ENCODE measurements at places on chromosomes 1 and 21.
A peak's percentile ranks its signal among the peaks of the same experiment; 100 is the strongest.

- DNase-seq: no peak
These were observed 33.5 kb upstream of the TARBP1 start for GRCh38 chr1:234512451-234512861.

- DNase-seq: peak; percentile 80
These were observed 17.7 kb downstream of the NENF start for GRCh38 chr1:212450331-212450881.

DNA sequence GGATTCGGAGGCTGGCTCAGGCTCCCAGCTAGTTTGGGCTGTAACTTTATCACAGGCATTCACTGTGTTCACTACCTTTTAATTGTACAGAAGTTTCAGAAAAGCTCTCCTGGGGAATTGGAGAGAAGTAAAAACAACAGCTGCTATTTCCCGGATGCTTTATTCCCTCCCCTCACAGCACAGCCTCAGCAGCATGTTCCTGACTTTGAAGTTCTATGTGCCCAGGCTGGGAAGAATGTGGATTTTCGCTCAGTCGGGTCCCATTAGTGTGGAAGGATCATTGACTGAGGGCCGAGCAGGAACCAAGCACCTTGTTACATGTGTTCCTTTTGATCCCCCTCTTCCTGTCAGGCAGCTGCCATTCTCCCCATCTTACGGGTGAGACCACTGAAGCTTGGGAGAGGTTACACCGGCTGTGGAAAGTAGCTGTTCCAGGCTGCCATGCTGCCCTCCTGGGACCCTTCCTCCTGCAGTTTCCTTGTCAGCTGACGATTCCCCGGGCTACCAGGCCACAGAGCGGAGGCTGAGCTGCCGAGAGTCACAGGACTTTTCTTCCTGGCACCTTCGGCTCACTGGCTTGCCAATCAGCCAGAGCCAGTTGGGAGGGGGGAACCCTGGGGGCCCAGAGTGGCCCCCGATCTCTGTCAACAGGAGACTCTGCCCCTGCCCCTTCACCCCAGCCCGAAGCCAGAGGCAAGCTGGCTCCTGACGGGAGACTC lies 223.1 kb upstream of the TMEM51 start:
- no peak for DNase-seq

- DNase-seq: no peak
These were observed 10.0 kb upstream of the EPHA8 start for GRCh38 chr1:22553104-22553880.

DNA sequence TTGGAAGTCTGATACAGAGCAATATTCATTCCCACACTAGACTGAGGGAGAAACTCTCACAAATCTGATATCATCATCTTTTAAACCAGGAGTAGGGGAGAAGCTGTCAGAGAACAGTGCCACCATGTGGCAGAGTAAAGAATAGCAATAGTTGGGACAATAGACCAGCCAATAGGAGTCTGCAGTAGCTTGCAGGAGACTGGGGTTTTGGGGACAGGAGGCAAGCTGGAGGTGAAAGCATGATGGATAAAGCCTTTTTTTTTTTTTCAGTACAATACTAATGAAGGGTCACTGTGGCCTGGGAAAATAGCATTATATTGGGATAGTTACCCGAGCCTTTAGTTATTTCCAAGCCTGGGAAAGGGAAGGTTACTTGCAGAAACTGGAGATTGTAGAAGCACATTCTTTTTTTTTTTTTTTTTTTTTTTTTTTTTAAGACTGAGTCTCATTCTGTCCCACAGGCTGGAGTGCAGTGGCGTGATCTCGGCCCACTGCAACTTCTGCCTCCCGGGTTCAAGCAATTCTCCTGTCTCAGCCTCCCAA lies 120.7 kb downstream of the S1PR1 start:
- DNase-seq: peak; percentile 78

- DNase-seq: no peak
These were observed 63.3 kb upstream of the ARTN start for GRCh38 chr1:43870306-43870705.

- DNase-seq: no peak
These were observed 13.5 kb upstream of the SLC1A7 start for GRCh38 chr1:53155945-53156344.

GRCh38 chr1:111736548-111737215 lies 2.5 kb downstream of the INKA2 start:
- no peak for DNase-seq

DNA sequence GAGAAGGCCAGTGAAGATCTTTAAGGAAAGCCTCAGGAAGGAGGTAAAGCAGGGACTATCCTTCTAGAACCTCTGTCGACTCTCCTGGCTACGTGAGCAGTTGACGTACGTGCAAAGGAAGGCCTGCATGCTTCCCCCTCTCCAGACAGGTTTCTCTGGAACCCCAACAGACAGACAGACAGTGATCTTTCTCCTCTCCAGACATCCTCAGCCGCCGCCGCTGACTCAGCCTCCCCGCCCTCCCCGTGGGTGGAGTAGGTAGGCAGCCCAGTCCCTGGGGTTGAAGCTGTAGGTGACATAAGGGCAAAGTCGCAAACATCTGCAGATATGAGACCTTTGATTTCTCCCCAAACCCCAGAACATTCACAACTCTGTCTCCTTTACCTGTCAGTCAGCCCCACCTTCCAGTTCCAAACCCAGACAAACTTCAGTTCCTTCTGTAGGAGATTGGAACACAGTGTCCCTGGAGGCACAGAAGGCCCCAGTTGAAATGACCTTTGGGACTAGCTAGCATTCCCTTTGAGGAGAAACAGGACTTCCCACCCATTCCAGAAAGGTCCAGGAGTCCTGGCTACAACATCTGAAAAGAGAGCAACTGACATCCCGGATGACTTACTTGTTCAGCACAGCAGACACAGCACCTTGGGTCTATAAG lies 146.0 kb upstream of the JUN start:
- DNase-seq: no peak

DNA sequence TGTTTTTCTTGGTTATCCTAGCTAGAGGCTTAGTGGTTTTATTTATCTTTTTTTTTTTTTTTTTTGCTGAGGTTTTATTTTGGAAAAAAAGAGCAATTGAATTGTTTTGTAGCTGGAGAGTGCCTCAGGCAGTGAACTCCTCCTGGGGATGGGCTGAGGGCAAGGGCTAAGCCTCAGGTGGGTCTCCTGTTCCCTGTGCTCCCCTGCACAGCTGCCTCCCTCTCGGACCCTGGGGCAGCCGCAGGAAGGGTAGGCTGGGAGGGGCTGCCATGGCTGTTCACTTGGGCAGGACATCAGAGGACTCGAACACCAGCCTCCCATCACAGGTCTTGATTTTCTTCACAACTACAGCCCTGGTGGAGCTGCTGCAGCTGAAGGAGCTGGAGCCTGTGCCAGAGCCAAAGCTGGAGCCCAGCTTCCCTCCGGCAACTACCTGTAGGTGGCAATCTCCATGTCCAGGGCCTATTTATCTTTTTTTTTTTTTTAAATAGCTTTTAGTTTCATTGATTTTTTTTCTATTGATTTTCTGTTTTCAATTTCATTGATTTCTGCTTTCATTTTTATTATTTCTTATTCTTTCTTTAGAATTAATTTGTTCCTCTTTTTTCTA lies 28.9 kb downstream of the LEPR start:
- DNase-seq: no peak

DNA sequence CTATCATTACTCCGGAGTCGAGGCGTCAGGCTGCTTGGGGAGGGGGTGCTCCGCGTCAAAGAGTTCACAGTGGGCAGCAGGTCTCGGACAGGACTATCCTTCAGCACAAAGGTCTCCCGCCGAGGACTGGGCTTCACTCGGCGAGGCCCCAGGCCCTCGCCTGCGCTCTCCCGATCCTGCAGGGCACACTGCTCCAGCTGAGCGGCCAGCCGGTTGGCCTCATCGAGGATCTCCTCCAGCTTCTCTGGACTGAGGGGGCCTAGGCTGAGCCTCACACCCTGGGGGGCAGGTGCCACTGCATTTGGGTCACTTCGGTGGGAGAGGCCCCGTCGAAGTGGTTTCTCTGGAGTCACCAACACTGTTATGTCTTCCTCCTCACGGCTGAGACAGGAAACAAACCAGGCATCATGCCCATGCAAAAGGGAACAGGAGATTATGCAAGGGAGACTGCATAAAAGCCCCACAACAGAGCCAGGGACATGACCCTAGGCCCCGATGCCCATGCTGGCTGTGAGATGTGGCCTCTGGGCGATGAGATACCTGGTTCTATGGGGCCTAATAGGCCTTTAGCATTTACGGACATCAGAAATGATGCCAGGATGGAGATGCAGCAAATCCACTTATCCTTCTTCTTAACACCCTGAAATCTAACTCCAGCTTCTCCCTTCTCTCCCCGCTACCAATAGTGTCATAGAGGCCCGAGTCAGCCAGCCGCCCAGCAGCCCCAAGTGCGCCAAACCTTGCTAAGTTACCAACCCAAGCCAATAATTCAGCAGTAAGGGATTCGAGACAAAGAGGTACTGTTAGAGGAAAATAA lies 1.1 kb downstream of the PSRC1 start:
- no peak for DNase-seq

GRCh38 chr1:206690516-206690915 lies 5.8 kb downstream of the MAPKAPK2 start:
- no peak for DNase-seq

- DNase-seq: no peak
These were observed 26.7 kb downstream of the COLGALT2 start for GRCh38 chr1:184010788-184011187.

GRCh38 chr1:227944931-227945890 lies 2.5 kb downstream of the WNT9A start:
- peak; percentile 36 for DNase-seq

DNA sequence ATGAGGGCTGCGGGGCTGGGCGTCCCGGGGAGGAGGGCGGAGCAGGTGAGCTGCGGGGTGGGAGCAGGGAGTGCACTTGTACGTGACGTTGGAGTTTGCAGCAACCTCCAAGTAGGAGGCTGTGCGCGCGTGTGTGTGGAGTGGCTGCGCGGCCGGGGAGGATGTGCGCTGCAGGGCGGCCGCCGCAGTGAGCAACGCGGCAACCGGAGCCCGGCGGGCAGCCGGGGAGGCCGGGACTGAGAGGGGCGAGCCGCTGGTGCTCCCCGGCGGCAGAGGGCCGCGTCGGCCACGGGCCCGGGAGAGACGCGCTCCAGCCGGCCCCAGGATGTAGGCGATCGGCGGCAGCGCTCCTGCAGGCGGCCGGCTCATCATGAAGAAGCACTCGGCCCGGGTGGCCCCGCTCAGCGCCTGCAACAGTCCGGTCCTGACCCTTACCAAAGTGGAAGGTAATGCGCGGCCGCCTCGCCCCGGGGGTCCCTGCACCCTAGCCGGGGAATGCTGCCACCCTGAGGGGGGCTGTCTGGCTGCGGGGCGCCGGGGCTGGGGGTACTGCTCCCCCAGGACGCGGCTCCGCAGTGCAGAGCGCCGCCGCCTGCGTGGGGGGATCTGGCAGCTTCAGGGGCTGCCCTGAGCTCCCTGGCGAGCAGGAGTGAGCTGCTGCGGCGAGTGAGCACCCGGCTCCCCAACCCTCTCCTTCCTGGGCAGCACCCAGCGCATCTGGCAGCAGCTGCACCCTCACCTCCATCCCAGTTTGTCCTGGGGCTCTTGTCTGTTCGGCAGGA lies 158.9 kb upstream of the COA6 start:
- DNase-seq: no peak
